HepG2 (cell line): ENCODE measurements at places on chromosomes 1 and 21.

- no peak for DNase-seq
These were observed 13.8 kb downstream of the PRDM16 start for GRCh38 chr1:3082571-3083516.

GRCh38 chr1:25477448-25478034 lies 46.8 kb downstream of the MACO1 start:
- no peak for DNase-seq

DNA sequence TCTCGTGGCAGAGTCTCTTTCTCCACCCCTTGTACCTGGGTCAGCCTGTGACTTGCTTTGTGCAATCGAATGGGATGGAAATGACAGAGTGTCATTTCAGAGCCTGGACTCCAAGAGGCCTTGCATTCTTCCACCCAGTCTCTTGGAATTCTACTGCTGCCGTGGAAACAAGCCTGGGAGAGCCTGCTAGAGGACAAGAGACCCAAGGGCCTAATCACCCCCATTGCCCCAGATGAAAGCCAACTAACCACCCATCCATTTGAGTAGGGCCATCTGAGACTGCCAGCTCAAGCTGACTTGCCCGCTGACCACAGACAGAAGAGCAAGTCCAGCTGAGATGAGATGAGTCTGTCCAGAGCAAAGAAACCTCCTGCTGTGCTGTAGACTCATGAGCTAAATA lies 201.6 kb downstream of the PTPRU start:
- DNase-seq: no peak

- DNase-seq: no peak
These were observed 12.9 kb upstream of the CTBS start for GRCh38 chr1:84587099-84587498.

GRCh38 chr1:69090170-69090569 lies 477.6 kb upstream of the LRRC7 start:
- DNase-seq: no peak
